ENCODE measurements at places on chromosomes 13 and 19.

DNA sequence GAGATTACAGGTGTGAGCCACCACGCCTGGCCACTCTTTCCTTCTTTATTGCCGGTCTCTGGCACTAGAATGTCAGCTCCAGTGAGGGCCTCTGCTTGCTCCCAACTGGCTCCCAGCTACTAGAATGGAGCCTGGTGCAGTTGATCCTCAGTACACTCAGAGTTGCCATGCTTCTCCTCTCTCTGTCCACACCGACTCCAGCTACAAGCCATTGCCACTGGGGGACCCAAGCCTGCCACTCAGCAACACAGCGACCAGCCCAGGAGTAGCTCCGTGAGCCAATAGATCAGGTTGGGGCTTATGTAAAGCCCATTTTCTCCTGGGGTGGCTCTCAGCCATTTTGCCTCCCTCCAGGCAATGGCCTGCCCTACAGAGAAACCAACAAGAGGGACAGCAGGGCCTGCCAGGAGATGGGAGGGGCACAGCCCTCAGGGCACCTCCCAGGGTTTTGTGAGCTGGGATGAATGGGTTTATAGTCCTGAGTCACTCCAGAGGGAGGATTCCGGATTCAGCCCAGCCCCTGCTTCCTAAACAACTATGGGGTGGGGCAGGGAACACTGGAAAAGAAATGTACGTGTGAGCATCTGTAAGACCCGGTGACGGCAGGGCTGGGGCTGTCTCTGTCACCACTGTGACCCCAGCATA lies 36.5 kb downstream of the OPA3 start:
- DNase-seq, result no peak

- no peak for DNase-seq
These were observed 614.5 kb downstream of the TBC1D4 start for GRCh38 chr13:74867460-74867859.

GRCh38 chr19:47863514-47863936 lies 4.5 kb downstream of the TPRX2 start:
- peak; percentile 47 for DNase-seq

GRCh38 chr19:1251330-1252220 lies 3.2 kb downstream of the MIDN start:
- no peak for DNase-seq

DNA sequence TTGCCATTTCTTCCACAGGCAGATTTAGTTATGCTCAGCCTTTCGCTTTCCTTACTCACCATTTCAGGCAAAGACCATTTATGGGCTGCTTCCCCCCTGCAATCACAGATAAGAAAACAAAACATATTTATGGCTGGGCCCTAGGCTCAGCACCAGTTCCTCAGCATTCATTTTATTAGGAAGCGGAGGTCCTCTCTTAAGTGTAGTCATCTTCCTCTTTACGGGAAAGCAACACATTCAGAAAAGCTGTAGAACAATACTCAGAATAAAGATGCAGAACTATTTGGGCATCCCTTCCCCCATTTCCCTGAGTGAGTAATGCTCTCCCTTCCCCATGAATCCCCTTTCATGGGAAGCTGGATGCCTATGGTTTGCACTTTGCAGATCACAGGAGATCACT lies 27.9 kb downstream of the FLT1 start:
- no peak for DNase-seq

GRCh38 chr19:47152205-47152604 lies 21.6 kb downstream of the SAE1 start:
- DNase-seq, result no peak

DNA sequence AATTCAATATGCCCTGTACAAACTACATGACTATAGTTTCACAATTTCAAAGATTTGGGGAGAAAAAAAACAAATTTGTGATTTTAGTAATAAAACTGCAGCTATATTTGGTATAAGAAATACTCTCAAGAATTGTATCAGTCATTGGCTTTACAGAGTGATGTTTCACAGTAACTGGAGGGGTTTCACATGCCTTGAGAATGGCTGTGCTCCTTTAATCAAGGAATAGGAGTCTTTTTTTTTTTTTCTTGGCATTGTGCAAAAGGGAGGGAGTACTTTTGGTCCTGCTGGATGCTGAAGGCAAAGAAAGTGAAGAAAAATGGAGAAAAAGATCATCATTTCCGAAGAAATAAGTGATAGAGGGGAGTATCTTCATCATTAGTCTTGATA lies 6.8 kb downstream of the ZNF507 start:
- DNase-seq, result no peak

DNA sequence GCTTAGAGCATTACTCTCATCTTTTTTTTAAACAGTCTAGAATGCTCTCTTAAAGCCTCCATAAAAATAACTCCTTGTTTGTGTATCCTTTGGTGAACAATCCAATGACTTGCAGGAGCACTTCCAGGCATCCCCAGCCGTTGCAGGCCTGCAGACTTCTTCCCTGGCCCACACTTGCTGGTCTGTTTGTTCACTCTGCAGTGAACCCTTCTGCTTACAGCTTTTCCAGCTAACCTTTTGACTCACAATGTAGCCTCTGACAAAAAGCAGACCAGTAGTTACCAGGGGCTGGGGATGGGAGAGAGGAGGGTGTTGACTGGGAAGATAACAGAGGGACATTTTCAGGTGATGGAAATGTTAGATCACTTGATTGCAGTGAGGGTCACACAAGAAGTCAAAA lies 9.1 kb downstream of the GPR42 start:
- DNase-seq, result no peak

DNA sequence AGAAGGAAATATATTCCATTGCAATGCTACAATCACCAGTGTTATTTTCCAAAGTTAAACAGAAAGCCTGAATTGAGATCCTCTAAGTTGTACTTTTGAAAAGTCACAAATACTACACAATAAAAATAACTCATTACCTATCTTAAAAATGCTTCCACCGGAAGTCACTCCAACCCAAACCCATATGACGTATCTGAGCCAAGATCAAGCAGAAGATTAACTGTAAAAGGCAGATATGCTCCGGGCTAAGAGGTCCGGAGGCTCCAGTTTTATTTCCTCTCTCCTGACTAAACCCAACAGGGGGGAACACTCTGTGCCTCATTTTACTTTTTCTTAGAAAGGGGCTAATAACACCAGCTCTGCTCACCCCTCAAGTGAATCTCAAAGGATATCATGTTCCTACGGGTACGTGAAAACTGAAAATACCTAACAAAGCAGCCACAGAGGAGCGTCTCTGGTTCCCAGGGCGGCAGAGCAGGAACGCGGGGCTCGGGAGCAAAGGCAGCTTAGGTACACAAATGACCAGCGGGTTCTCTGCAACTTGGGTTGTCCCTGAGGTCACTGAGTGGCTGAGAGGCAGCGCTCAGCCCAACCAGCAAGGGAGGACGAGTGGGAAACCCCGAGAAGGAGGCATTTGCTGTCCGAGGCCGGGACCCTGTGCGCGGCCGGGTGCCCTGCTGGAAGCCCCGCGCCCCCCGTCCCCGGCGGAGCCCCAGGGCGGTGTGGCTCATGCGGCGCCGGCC lies 750 bp downstream of the RAB20 start:
- DNase-seq, result peak; percentile 8

- DNase-seq, result no peak
These were observed 13.4 kb downstream of the OLFM4 start for GRCh38 chr13:53041968-53042516.

- no peak for DNase-seq
These were observed 20.1 kb downstream of the ERFL start for GRCh38 chr19:41907994-41908615.

GRCh38 chr19:43774103-43774939 lies 6.5 kb downstream of the KCNN4 start:
- DNase-seq, result no peak

- no peak for DNase-seq
These were observed 418 bp upstream of the ZNF709 start for GRCh38 chr19:12485052-12485416.

GRCh38 chr13:44140146-44140545 lies 233.5 kb upstream of the SERP2 start:
- peak; percentile 89 for DNase-seq

- no peak for DNase-seq
These were observed 418.0 kb downstream of the ZNF536 start for GRCh38 chr19:30790056-30790680.

DNA sequence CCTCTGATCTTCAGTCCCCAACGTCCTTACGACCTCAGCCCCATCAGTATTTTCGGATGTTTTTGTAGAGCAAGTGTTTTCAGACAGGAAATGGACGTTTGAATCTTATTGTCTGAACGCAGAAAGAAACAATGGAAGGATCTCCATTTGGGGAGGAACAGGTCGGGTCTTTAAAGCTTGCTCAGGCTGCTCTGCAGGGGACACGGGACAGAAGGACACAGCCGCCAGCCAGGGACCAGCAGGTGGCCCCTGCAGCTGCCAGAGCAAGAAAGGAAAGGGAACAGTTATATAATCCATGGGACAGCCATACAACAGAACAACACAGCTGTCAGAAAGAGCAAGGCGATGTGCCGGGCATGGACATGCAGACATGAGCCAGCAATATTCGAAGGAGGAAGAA lies 18.5 kb upstream of the IGLON5 start:
- DNase-seq, result no peak

DNA sequence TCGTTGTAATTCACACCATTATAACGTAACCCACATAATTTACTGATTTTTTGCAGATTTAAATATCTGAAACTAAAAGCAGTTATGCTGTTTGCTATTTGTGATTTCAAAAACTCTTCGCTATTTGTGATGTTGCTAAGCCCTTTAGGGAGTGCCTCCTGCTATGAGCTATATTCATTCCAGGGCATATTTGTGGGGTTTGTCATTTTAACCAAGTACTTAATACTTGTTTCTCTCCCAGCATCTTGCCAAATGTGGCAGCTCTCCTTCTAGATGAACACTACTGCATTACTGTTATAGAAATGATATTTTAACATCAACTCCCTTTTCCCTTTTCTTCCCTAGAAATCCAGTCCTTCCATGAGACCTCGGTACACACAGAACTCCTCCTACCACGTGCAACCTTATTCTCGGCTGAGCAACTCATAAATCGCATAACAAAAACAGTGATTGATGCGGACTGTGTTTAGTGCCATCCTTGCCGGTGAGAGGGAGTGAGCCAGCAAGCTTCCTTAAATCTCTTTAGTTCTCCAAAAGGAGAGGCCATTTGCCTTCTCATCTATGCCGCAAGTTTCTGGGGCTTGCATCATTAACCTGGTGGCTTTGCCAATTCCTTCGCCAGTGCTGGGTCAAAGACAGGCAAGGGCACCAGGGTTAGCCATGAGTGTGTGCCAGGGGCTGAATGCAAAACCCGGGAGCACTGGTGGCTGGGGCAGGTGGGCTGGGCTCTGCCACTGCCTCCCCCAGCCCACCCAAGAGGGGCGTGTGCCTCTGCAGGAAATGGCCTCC lies 33.4 kb downstream of the RFX2 start:
- DNase-seq, result no peak

DNA sequence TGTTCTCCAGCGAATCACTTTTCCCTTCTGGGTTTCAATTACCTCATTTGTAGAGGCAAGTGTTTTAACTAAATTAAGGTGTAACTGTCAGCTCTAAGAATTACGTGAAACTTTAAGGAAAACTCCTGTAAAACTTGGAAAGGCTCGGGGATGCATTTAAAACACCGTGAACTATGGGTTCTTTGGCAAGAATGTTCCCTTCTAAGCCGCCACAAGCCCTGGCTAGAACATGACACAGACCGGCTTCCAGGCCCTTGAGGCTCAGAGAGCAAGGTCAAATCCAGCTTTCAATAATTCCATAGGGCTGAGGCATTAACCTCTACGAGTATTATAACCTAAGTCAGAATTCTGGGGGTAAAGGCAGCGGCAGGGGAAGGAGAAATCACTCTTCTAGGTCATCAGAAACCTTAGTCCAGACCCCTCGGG lies 685 bp downstream of the VWA8 start:
- DNase-seq, result no peak

DNA sequence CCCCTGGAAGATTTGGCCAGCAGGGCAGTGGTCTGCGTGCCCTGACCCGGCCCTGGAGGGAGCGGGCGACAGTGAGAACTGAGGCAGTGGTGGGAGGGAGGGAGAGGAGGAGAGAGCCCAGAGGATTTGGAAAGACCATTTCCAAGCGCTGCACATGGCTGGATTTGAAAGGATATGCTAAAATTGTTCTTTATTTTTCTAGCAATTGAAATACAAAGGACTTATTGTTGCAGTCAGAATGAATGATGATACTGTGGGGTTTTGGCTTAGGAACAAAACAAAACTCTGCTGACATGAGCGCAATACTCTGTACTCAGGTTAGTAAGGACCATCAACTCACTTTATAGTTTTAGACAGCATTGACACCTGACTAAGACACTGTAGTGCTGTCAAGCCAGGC lies 69.5 kb downstream of the TNFRSF19 start:
- DNase-seq, result no peak

DNA sequence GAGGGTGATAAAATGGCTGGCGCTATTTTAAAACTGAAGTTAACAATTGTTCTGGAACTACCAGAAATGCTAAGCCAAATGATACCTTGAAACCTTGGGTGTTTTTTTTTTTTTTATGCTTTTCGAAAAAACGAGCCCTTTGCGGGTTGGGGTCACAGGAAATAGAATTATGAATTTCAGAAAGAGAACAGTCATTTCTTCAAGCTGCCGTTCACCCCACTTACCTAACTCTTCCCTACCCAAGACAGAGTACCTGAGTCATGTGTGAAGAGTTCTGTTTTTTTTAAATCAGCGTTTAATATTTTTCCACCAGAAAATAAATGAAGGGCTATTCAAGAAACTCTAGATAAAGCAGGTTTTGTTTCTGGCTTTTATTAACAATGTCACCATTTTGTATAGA lies 35.3 kb downstream of the KLF2 start:
- DNase-seq, result no peak

DNA sequence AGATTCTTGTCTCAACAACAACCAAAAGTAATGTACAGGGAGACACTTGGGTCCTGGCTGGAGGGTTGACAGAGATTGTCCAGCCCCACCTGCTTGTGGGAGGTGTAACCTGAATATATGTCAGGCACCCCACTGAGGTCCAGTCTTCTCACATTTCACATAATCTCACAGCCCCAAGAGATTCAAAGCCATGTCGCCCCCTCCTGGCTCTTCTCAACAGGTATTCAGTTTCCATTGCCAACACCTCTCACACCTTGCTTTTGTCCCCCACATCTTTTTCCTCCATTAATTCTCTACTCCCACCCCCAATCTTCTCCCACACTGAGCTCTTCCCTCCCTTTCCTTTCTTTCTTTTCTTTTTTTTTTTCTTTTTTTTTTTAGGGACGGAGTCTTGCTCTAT lies 11.2 kb downstream of the UNC13A start:
- DNase-seq, result no peak

DNA sequence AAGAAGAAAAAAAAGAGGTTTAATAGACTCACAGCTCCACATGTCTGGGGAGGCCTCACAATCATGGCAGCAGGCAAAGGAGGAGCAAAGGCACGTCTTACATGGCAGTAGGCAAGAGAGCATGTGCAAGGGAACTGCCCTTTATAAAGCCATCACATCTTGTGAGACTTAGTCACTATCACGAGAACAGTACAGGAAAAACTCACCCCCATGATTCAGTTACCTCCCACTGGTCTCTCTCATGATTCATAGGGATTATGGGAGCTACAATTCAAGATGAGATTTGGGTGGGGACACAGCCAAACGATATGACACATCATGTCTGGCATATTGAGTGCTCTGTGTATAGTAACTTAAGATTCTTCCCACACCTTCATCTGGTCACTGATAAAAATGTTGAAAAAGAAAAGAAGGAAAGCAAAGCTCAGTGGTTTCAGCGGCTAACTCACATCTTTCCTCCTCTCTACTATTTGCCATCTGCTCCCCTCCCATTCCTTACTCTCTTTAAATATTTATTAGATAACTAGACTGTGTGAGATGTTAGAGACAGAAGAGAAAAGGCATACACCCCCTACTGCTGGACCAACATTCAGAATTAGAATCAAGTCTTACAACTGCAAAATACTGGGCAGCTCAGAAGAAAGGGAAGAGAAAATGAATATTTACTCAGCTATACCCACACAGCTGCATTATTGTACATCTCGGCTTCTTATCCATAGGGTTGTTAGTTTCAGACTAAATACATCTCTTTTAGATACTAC lies 60.1 kb upstream of the AKAP11 start:
- DNase-seq, result no peak

Data from NCI-H526 treated with DMSO at 0.1 percent for 48 hours (cell line).